ENCODE measurements at places on chromosomes 3 and 15.
A peak's percentile ranks its signal among the peaks of the same experiment; 100 is the strongest.

GRCh38 chr3:185727873-185728272 lies 97.0 kb downstream of the IGF2BP2 start:
- no peak for DNase-seq

DNA sequence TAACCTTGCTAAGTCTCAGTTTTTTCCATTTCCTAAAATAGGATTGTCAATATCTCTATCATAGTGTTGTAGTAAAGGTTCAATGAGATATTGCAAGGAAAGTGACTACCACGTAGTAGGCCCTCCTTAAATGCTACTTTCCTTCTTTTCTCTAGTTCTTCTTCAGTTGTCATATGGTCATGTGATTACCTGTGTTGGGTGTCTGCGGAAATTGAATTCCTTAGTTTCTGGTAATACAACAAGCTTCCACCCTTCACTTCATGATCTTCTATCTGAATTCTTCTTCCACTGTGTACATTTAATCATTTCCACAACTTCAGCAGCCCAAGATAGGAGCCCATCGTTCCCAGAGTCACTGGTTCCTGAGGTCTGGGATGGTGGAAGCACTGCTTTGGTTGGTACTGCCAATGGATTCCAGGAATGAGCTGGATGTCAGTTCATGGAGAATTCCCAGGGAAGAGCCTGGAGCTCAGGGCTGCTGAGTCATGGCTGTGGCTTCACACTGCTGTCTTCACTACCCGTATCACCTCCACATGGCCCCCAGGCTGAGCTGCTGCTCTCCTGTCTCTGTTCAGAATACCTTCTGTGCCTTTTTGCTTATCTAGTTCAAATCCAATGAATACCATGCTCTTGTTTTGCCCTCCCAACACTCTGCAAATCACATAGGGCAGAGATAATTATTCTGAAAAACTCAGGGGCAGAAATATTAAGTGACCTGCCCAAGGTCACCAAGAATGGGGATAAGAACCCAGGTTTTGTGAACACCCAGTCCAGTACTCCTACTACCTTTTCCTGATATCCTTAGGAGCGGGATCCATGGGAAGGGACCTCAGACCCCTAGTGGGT lies 98.6 kb downstream of the RPL39L start:
- no peak for DNase-seq

DNA sequence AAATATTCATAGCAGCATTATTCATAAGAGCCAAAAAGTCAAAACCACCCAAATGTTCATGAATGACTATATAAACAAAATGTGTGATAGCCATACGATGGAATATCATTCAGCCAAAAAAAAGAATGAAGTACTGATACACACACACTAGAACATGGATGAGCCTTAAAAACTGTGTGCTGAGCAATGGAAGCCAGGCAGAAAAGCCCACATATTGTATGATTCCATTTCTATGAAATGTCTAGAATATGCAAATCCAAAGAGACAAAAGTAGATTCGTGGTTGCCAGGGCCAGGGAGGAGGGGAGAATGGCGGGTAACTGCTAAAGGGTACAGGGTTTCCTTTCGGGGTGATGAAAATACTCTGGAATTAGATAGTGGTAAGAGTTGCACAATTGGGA lies 37.2 kb upstream of the LINGO1 start:
- DNase-seq, result no peak

GRCh38 chr3:8658306-8659212 lies 14.0 kb upstream of the SSUH2 start:
- DNase-seq, result no peak

- peak; percentile 48 for DNase-seq
Measured at GRCh38 chr3:32240159-32240545, 1.7 kb downstream of the CMTM8 start.

- no peak for DNase-seq
Measured at GRCh38 chr3:177338697-177339219, 141.5 kb upstream of the TBL1XR1 start.

GRCh38 chr3:20008646-20009045 lies 3.4 kb downstream of the PP2D1 start:
- no peak for DNase-seq
